ENCODE measurements at places on chromosomes 5 and 9.

DNA sequence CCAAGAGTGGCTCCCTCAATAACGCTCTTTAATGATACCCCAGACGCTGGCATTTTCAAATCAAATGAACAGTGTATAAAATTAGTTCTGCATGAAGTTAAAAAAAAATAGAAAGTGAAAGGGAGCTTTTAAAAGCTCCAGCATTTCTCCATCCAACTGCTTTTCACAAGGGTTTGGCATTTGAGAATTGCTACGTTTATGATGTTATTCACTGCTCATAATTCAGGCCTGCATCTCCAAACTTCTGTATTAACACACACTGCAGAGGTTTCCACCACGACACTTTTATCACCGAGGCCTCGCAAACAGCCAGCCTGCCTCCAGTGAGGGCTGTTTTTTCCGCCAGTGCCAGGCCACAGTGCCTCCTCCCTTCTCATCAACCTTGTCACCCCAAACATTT lies 205.5 kb upstream of the EFNA5 start:
- no peak for DNase-seq

- no peak for DNase-seq
These were observed 121.6 kb downstream of the MEF2C start for GRCh38 chr5:88761269-88761850.

DNA sequence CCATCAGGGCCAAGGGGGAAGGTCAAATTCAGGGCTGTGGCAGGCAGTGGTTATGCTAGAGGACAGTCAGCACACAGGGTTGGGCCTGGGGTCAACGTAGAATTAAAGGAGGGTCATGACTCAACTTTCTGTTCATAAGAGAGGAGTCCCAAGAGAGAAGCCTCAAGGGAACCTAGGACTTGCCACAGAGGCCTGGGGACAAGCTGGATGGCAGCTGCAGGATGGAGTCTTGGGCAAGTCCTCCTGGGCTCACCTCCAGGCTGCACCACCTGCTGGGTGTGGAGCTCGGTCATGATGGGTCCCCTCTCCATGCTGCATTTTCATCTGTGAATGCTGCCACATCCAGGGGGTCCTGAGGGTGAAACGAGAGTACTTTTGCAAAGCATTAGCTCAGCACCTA lies 9.0 kb upstream of the WNK2 start:
- DNase-seq = no peak

- no peak for DNase-seq
These were observed 75.2 kb upstream of the COX7C start for GRCh38 chr5:86542532-86542931.
